ENCODE measurements at places on chromosomes 5 and 9.

DNA sequence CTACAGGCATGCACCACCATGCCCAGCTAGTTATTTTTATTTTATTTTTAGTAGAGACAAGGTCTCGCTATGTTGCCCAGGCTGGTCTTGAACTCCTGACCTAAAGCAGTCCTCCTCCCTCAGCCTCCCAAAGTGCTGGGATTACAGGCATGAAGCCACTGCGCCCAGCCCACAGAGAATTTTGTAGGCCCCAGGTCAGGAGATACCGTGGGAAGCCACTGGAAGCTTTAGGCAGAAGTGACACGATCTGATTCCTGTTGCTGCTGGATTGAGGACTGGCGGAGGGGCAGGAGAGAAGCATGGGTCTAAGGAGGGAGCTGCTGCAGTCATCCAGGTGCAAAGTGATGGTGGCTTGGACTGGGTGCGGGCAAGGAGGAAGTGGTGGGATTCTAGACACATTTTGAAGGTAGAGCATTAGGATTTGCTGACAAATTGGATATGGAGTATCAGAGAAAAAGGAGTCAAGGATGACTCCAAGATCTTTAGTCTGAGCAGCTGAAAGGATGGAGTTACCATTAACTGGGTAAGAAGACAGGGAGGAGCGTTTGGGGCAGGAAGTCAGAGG lies 20.7 kb downstream of the TCF7 start:
- DNase-seq, result no peak

DNA sequence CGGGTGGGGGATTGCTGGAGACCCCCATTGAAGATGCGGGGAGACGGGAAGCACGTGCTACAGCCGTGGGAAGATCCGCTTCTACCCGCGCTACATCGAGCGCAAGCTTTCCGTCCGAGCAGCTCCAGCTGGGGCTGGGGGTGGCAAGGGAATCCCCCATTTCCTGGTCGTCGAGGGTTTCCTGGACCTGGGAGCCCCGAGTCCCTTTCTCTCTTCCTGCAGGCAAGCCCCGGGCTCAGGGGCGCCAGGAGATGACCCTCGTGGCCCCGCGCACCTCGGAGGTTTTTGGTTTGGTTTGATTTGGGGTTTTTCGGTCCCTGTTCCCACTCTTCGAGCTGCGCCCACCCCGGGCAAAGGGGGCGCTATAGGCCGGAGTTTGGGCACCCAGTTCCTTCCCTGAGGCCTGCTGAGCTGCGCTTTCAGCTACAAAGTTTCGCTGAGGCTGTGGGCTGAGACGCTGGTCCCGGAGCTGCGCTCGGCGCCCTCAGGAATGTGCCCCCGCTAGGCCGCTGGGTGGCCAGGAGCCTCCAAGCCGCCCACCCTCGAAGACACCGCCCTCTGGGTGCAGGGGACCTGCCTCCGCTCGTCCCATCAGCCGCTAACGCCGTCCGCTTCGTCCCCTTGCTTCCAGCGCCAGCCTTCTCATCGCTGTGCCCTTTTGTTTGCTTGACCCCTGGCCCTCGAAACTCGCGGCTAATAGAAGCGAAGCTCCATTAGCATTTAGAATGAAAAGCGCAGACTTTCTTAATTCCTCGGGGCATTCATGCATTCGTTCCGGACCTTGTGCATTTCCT lies 2.9 kb downstream of the NR4A3 start:
- DNase-seq, result peak; percentile 75

GRCh38 chr5:43802651-43803050 lies 199.7 kb downstream of the NNT start:
- DNase-seq, result no peak

GRCh38 chr5:164885179-164885578 lies 1379.8 kb downstream of the MAT2B start:
- no peak for DNase-seq

DNA sequence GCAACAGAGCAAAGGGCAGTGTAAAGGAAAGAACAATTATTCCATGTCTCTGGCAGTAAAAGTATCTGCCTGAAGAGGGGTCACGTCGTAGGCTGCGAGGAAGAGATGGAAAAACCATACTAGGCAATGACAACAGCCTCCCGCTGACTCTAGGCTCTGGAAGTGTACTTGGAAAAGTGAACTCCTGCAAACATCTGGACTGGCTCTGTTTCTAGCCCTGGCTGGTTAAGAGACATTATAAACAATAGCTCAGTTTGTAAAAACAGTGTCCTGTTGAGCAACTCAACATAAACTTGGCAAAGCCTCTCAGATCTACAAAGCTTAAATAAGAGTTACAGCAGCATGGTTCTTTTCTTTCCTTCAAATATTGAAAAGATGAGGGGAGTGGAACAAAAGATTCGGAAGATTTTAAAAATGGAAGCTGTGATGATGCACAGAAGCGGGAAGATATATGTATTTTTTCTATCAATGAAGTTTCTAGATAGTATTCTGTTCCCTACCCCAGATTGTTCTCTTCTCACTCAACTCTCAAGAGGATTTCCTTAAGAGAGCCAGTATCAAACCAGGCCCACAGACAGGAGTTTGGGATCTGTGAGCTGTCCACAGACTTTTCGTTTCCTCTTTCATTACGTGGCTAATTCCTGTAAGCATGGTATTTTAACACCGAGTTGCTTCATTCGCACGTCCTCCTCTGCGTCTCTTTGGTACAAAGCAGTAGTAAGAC lies 79.4 kb downstream of the SPTLC1 start:
- DNase-seq, result no peak

- DNase-seq, result no peak
Observed at GRCh38 chr9:13597427-13597826, 317.9 kb upstream of the MPDZ start.

DNA sequence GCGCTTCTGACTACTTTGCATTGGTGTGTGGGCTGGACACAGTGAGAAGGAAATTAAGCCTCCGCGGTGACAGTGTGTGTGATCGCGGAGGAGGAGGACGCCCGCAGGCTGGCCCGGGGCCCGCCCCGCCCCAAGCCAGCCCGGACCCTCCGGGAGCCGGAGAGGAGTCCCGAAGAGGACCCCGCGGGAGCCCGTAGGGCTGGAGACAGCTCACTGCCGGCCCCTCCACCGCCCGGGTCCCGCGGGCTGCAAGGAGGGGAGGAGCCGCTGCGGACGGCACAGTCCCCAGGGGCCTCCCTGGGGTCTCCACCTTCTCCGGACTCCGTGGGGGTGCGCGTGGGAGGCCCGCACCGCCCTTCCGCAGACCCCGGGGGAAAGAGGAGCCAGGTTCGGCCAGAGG lies 146.4 kb upstream of the ERCC6L2 start:
- DNase-seq, result no peak

- no peak for DNase-seq
Observed at GRCh38 chr9:99825172-99826046, 3.7 kb downstream of the NR4A3 start.

DNA sequence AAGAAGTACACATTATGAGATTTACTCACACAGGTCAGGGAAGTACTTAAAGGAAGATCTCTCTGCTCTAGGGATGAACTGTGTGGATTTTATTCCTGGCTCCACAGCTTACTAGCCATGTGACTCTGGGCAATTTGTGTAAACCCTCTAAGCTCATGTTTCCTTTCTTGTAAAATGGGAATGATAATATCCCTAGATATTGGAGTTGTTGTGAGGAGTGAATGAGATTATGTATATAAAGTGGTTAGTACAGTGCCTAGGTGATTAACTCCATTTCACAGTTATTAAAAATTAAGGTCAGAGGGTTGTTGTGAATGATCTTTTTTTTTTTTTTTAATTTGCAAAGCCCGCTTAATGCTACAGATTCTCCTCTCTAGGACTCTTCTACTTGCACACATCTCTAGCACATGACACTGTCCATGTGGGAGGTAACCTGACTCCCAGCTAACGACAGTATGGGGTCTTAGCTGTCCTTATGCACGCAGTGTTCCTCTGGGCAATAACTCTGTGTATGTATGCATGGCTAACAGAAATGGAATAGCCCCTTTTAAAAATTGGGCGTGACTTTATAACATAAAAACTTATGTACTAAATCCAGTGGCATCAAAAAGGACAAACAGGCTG lies 23.9 kb upstream of the MYOT start:
- no peak for DNase-seq

- peak; percentile 66 for DNase-seq
Observed at GRCh38 chr5:178249191-178249989, 16.8 kb upstream of the PHYKPL start.

DNA sequence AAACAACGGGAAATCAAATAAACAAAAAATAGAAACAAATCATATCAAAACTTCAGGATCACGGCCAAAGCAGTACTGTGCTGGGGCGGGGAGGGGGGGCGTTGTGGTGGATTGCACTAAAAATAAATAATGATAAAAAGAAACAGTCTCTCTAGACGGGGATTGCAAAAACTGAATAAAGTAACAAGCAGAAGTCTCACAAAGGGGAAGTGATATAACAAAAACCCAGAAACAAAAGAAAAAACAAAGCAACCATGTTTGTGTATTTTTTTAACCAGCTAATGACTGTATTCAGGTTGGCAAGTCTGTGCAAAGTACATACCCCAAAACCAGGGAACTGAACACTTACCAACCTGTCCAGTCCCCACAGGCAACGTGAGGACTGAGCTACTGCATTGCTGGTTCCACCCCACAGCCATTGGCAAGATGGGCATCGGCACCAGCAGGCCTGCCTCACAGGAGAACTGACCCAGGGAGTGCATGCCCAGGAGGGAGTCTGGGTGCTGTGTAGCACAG lies 24.1 kb downstream of the BICD2 start:
- DNase-seq, result no peak

- DNase-seq, result no peak
Observed at GRCh38 chr5:54539001-54539400, 21.4 kb downstream of the SNX18 start.

- no peak for DNase-seq
Observed at GRCh38 chr5:97089149-97089801, 53.1 kb downstream of the LIX1 start.

DNA sequence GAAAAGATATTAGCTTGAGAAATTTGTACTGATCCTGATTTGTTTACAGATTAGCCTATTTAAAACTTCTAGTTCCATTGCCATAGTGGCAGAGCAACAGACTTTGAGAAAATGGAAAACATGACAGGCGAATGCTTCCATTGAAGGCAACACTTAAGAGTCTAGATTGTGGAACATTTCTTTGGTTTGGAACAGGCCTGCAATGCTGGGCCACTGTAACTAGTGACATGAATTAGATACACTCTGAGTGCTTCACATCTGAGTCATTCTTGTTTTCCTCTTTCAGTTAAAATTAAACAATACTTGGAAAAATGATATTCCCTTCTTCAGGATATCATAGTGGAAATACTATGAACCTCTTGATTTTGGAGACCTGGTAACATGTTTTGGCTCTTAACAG lies 453.6 kb upstream of the TUSC1 start:
- no peak for DNase-seq

- DNase-seq, result no peak
Observed at GRCh38 chr9:99491408-99492158, 269.5 kb downstream of the SEC61B start.

GRCh38 chr9:128764361-128764760 lies 7.4 kb downstream of the ZER1 start:
- no peak for DNase-seq

DNA sequence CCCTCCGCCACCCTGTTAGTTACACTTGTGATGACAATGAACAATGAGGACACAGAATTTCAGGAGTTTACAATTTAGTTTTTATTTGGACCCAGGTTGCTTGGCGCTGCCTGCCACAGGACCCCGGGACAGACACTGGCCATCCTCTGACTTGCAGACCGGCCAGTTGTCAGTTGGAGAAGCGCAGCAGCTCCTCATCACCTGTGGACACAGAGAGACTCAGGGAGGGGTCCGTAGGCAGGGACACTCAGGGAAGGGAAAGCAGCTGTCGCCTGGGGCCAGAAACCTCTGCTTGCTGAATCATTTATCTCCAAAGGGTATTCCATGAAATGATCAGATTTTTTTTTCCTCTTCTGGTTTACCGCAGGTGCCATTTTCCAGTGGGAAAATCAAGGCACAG lies 18.0 kb downstream of the AMBP start:
- DNase-seq, result no peak

GRCh38 chr9:81637276-81637675 lies 52.1 kb downstream of the TLE1 start:
- DNase-seq, result no peak

GRCh38 chr9:469672-470551 lies 255.2 kb downstream of the DOCK8 start:
- peak; percentile 93 for DNase-seq

GRCh38 chr5:140664359-140665119 lies at the start of gene WDR55:
Gene WDR55, plus strand, starts transcription at chr5:140664904. Its CDS starts 9 bp downstream, at chr5:140664913.
- peak; percentile 95 for DNase-seq

- no peak for DNase-seq
Observed at GRCh38 chr9:38337706-38338264, 54.7 kb upstream of the ALDH1B1 start.

DNA sequence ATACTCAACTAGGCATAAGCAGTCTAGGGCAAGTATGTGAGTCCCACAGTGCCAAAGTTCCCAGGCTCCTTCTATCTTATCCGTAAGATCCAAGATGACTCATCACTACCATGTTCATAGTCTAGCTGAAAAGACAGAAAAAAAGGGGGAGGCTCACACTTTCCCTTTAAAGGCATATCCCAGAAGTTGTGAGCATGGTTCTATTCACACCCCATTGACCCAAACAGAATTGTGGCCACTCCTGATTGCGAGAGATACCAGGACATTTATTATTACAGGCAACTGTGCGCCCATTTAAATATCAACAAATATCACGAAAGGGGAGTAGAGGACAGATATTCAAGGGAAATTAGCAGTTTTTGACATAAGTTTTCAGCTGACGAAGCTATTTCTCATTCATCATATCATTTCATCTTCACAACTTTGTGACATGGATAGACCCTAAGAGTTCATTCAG lies 8.1 kb upstream of the PFDN1 start:
- no peak for DNase-seq

GRCh38 chr5:173642895-173643481 lies 26.5 kb upstream of the BOD1 start:
- DNase-seq, result no peak

DNA sequence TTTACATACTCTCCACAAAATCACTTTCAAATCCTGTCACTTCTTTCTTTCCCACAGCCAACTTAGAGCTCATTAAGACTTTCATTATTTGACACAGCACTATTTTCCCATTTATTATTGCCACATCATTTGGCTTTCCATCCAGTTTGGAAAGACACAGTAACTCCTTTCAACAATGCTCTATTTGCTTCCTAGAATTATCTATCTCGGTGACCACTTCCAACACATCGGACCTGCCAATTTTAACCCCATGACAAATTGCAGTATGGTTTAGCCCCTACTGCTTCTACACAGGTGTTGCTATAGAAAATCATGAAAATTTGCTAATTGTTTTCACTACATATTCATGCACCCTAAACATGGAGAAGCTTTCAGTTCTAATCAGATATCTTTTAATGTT lies 190.6 kb upstream of the COX7C start:
- no peak for DNase-seq
